ENCODE measurements at places on chromosomes 2 and 18. TPM values are rescaled to one million over a fixed set of nuclear protein-coding genes. Genes with fewer than 3 reads are reported as not detected.

DNA sequence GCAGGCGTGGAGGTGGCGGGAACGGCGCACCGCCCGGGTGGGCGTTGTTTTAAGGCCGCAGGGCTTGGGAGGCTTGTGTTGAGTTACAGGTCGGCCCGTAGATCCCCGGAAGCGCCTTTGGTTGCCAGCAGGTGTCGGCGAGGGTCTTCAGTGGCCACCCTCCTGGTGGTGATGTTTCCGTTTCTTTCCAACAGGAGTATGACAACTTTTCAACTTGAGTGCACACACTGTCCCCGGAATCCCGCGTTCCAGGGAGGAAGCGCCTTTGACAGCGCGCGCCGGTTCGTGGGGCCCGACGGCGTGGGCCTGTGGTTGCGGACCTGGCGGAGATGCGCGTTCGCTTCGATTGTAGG lies 1.0 kb upstream of the HDAC4 start:
- peaks cover 16% of the 10 kb centered on the region for H3K27me3 ChIP-seq
- H3K27ac ChIP-seq, result peak overlapping the region; percentile 98

- no peak for DNase-seq
- peaks cover 20% of the 10 kb centered on the region for H3K36me3 ChIP-seq
- H3K27me3 ChIP-seq, result peaks cover 33% of the 10 kb centered on the region
- H3K4me3 ChIP-seq, result no peak overlapping the region
Observed at GRCh38 chr18:79064228-79064627, 5.0 kb upstream of the ATP9B start.

DNA sequence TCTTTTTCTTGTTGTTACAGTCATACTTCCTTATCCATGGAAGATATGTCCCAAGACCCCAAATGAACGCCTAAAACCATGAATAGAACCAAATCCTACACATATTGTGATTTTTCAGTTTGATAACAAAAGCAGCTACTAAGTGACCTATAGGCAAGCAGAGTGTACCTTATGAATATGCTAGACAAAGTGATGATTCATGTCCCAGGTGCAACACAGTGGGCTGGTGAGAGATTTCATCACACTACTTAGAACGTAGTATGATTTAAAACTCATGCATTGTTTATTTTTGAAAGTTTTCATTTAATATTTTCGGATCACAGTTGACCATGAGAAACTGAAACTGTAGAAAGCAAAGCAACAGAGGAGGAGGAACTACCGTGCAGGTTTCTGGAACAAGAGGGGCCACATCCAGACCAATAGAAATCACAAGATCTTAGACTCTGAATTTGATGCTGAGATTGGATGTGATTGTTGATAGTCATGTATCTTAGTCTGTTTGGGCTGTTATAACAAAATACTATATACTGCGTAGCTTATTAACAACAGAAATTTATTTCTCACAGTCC lies 470.8 kb upstream of the VRK2 start:
- H3K27ac ChIP-seq, result no peak overlapping the region
- no peak overlapping the region for H3K4me3 ChIP-seq
- H3K4me1 ChIP-seq, result peaks cover 15% of the 10 kb centered on the region
- no peak for DNase-seq
- no peaks in the 10 kb centered on the region for H3K36me3 ChIP-seq

DNA sequence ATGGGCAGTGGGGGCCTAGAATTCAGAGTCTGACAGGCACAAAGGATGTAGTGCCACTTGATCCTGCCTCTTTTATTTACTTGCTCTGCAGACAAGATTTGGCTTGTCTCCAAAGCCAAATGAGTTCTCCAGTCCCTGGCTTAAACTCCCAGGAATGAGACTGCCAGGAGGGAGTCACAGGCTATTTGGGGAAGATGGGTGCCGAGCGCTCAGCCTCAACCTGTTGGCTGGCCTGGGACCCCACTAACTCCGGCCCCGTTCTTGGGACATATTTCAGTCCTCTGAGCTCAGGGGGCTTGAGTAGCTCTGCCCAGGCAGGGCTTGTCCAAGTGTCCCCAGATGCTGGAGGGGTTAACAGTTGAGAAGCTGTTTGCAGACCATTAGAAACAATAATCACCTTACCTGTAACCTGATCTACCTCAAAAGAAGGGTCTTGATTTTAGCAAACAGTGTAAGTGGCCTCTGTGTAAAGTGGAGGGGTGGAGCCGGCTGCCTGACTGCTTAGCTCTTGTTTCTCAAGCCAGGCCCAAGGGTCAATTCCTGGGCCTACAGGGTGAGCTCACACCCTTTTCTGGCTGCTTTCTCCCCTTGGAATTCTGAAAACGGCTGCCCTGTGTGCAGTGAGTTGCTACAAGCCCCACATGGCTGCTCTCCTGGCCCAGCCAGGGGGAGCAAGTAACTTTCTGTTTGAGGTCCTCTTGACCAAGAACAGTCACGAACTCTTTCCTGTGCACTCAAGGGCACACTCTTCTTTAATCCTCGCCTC lies 27.1 kb upstream of the FZD5 start:
- no peaks in the 10 kb centered on the region for H3K27me3 ChIP-seq
- H3K36me3 ChIP-seq, result no peaks in the 10 kb centered on the region
- peaks cover 18% of the 10 kb centered on the region for H3K4me1 ChIP-seq
- H3K4me3 ChIP-seq, result no peak overlapping the region
- peak; percentile 43 for DNase-seq
- peak overlapping the region; percentile 69 for H3K27ac ChIP-seq

- H3K4me3 ChIP-seq, result peak overlapping the region; percentile 46
- H3K36me3 ChIP-seq, result peaks cover 34% of the 10 kb centered on the region
- no peak for DNase-seq
- H3K27me3 ChIP-seq, result no peaks in the 10 kb centered on the region
Observed at GRCh38 chr2:74552914-74553811, 579 bp downstream of the LOXL3 start.

- H3K4me1 ChIP-seq, result no peaks in the 10 kb centered on the region
- no peak for DNase-seq
- no peak overlapping the region for H3K4me3 ChIP-seq
- peaks cover 88% of the 10 kb centered on the region for H3K27me3 ChIP-seq
- H3K27ac ChIP-seq, result no peak overlapping the region
- H3K36me3 ChIP-seq, result no peaks in the 10 kb centered on the region
Observed at GRCh38 chr2:217905395-217905794, 97.4 kb downstream of the TNS1 start.

DNA sequence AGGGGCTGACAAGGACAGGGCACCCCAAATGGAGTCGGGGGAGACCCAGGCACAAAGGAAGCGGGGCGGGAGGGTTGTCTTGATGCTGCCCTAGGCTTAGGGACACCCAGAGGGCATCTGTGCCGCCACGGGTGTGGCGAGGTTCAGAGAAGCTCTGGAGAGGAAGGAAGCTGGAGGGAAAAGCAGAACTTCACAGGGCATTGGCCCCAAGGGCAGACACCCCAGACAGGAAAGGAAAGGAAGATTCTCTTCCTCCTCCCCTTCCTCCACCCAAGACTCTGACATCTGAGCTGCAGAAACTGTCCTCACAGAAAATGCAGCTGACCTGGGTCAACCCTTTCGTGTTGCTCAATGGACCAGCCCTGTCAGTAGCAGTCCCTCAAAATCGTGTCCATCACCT lies 25.6 kb downstream of the DNMT3A start:
- no peak for DNase-seq
- no peaks in the 10 kb centered on the region for H3K36me3 ChIP-seq
- no peak overlapping the region for H3K4me3 ChIP-seq
- H3K27ac ChIP-seq, result no peak overlapping the region
- H3K27me3 ChIP-seq, result no peaks in the 10 kb centered on the region
- H3K4me1 ChIP-seq, result peaks cover 7% of the 10 kb centered on the region

DNA sequence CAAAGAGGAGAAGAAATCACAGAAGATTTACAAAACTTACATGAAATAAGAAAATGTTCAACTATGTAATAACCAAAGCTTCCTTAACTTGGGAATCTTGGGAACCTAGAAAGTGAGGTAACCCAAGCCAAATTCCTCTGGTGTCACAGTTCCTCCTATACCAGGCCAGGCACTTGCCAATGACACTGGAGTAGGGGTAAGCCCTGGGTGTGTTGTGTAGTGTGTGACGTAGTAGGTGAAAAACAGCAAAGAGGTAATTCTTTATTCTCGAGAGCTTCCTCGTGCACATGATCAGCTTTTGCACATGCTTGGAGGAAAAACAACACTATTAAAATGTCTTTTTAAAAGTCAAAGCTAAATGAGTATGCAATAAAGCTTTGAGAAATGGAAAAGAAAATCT lies 118.0 kb downstream of the METTL8 start:
- no peaks in the 10 kb centered on the region for H3K36me3 ChIP-seq
- H3K27ac ChIP-seq, result no peak overlapping the region
- H3K27me3 ChIP-seq, result no peaks in the 10 kb centered on the region
- no peaks in the 10 kb centered on the region for H3K4me1 ChIP-seq
- DNase-seq, result no peak

- H3K27me3 ChIP-seq, result no peaks in the 10 kb centered on the region
- H3K4me3 ChIP-seq, result no peak overlapping the region
- peaks cover 24% of the 10 kb centered on the region for H3K4me1 ChIP-seq
- no peak for DNase-seq
- peaks cover 54% of the 10 kb centered on the region for H3K36me3 ChIP-seq
Observed at GRCh38 chr2:172439911-172440310, 12.5 kb downstream of the ITGA6 start.

DNA sequence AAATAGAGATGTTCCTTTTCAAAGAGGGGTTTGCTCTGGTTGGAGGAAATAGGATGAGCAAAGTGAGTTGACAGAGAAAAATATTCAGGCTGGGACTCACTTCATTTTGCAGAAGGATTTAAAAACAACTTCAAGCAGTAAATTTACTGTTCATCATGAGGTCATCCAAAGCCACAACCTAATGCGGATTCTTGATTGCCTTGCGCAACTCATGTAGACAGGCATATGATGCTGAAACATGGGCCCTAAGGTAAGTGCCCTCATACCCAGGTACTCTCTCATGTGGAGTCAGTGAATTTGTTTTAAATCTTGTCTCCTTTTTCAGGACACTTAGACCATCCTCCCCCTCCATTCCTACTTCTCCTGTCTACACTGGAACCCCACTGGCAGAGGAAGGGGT lies 51.9 kb upstream of the LYPD1 start:
- DNase-seq, result no peak
- peaks cover 48% of the 10 kb centered on the region for H3K27me3 ChIP-seq
- H3K4me3 ChIP-seq, result no peak overlapping the region
- H3K4me1 ChIP-seq, result no peaks in the 10 kb centered on the region

The ATP6V1B1 gene
- total RNA-seq, result not detected

The CXCR4 gene
- 12.4 TPM for total RNA-seq

The MLPH gene
- 47.2 TPM for total RNA-seq

The NGEF gene
- total RNA-seq, result 1.3 TPM

The CDH19 gene
- total RNA-seq, result 0.27 TPM

The NRP2 gene
- total RNA-seq, result 19.9 TPM

Measured in Calu3 (cell line).